Frontal cortex (tissue), 4 donors: ENCODE measurements at places on chromosomes 6 and 20.

- DNase-seq, result no peak
Observed at GRCh38 chr6:149190224-149190831, 127.2 kb upstream of the TAB2 start.

DNA sequence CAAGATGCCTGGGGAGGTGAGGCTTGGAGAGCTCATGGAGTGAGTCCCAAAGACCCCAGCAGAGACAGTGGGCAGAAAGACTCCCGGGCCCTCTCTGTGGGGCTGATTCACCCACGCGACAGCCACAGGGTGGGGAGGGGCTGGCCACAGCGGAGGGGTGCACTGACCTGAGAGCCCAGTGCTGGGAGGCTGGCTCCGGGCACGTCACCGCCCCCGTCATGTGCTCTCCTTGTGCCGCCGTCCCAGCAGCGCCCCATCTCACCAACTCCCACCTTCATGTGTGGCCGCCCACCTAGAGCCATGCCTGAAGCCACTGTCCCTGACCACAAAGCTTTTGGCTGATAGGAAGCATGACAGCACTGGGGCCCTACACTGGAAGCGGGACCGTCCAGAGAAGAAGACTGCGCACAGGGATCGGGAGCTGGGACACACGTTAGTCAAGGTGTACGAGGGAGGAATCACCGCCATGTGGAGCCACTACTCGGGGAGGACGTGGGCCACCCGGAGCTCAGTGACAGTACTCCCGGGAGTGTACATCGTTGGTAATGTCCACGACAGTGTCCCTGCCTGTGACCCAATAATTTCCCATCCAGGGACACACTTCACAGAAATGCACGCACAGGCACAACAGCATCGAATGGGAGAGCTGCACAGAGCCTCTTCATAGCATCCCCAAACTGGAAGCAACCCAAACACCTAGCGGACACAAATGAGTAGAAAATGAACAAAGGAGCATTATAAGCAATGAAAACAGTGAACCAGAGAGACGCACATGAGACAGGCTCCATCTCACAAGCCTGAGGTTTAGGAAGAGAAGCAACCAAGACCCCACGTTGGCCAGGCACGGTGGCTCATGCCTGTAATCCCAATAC, 28.4 kb upstream of the FOXC1 start:
- no peak for DNase-seq

GRCh38 chr6:80566361-80566760, 459.9 kb downstream of the BCKDHB start:
- no peak for DNase-seq

DNA sequence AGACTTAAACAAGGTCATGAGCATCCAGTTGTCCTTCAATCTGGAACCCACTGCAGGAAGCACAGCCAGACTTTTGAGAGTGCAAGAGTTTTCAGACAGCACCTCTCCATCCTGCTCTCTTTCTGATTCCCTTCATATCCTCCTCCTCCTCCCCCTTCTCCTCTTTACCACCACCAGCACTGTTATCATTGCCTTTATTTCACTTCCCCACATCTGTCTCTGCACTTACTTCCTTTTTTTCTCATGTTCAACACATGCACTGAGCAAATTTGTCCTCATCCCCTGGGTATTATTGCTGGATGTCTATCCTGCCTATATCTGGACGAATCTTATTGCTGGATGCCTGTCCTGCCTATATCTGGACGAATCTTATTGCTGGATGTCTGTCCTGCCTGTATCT, 554.8 kb downstream of the DHX35 start:
- no peak for DNase-seq

- DNase-seq, result no peak
Observed at GRCh38 chr6:44854712-44855443, 467.4 kb downstream of the CDC5L start.

- DNase-seq, result no peak
Observed at GRCh38 chr6:108115598-108116058, 41.1 kb upstream of the OSTM1 start.

- no peak for DNase-seq
Observed at GRCh38 chr6:12138936-12139335, 126.8 kb downstream of the HIVEP1 start.

GRCh38 chr20:22928679-22929078, 106.4 kb upstream of the SSTR4 start:
- no peak for DNase-seq

DNA sequence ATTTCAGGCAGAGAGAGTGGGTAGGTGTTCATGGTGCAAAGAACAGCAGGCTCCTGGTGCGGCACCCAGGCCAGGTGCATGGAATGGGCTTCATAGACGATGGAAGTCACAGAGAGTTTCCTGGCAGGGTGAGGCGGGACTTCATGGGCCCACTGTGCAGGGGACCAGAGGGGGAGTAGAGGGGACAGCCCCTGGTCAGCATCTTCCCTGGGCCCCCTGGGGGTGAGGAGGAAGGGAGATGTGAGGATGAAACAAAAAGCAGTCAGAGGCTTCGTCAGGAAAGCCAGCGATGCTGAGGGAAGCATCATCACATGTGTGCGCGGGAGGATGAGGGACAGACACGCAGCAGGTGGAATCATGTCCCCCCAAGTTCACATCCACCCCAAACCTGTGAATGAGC, 2.4 kb upstream of the THBS2 start:
- DNase-seq, result no peak
